DND-41 (cell line): ENCODE measurements at places on chromosomes 1 and 21.

DNA sequence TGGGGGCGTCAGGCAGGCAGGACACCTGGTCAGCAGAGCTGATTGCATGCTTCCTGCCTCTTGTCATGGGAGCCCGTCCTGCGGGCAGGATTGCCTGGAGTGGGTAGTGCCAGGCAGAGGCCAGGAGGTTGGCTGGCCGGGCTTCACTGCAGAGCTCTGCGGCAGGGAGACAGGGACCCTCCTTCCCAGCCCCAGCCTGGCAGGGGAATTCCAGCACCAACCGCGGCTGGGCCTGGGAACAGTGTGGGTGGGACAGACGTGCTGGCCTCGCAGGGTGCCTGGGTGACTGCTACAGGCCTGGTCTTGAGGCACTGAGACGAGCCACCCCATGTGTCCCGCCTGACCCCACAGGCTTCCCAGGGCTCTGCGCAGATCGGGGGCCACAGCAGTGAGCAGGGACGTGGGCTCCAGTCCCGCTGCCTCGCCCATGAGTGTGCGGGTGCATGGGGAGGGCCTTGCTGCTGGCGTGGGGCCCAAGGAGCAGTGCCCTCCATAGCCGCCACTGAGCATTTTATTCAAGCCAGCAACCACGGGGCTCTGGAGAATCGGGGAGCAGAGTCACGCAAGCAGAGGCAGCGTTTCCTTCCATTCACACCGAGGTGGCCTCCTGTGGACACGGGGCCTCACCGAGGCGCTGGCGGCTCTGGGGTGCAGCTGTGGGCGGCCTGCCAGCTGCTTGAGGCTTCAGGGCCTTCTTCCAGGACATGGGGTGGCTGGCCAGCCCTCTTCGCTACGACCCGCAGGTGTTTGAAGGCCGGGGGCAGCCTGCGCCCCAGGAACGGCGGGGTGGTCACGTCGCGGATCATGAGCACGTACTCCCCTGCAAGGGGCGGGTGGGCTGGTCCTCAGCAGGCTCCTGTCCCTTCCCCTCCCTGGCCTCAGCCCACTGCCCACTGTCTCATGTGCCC, 70.3 kb downstream of the MORN1 start:
- H3K27me3 ChIP-seq = no peaks in the 10 kb centered on the region
- DNase-seq = no peak
- no peak overlapping the region for H3K4me3 ChIP-seq

DNA sequence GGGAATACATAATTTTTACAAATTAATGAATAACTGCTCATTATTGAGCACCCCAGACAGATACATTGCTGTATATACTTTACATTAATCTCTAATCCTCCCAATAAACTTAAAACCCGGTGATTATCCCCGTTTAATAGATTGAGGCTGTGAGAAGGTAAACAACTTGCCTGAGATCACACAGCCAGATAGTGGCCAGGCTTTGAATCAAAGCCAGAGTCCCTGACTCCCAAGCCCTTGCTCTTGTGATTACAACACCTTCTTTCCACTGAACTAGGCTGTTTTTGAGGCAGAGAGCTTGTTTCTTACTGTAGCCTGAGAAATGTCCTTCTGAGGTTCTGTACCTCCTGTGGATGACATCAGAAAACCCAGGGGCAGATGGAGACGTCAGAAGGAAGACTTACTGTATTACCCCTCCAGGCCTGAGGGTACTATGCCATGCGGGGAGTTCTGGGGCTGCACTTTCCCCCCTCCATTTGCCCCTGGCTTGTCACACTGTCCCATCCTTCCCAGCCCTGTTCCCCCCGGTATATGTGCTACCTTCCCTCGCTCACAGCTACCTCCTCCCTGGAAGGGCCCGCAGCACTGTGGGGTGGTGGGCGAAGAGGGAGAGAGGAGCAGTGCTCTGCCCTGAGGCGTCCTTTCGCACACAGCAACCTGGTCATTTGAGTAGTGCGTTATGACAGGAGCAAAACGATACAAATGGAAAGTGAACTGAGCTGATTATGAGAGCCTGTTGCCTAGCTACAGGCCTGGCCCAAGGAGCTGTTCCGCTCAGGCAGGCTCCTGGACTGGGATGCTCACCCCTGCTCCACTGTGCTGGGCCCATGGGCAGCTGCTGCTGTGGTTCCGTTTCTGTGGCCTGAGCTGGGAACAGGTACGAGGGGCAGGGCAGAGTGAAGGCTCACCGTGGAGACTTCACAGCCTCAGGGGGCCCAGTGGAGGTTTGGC, 4.6 kb downstream of the KCNC4 start:
- no peak overlapping the region for H3K4me3 ChIP-seq
- no peak for DNase-seq
- H3K4me1 ChIP-seq = peaks cover 55% of the 10 kb centered on the region
- H3K27ac ChIP-seq = no peak overlapping the region
- peaks cover 31% of the 10 kb centered on the region for H3K36me3 ChIP-seq

- no peaks in the 10 kb centered on the region for H3K36me3 ChIP-seq
- H3K27ac ChIP-seq = no peak overlapping the region
- no peak for DNase-seq
- H3K27me3 ChIP-seq = no peaks in the 10 kb centered on the region
- H3K4me3 ChIP-seq = no peak overlapping the region
Observed at GRCh38 chr1:46333300-46334029, 7.1 kb upstream of the NSUN4 start.

DNA sequence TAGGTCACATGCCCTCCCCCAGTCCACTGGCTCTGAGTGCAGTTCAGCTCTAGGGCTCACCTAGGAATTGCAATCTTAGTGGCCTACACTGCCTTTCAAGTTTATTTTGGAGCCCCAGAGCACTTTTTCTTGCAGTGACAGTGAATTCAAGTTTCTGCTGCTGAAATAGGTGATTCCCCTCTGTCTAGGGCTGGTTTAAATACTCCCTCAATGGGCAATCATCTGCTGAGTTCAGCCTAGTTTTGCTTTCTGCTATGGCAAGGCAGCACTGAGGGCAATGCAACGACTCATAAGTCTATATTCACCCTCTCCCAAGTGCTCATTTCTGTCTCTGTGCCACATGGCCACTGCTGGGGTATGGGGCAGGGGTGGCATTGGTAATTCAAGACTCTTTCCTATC, 472.6 kb upstream of the RGS18 start:
- H3K4me1 ChIP-seq = no peaks in the 10 kb centered on the region
- H3K4me3 ChIP-seq = no peak overlapping the region
- no peaks in the 10 kb centered on the region for H3K36me3 ChIP-seq
- no peak for DNase-seq
- H3K27me3 ChIP-seq = no peaks in the 10 kb centered on the region
- no peak overlapping the region for H3K27ac ChIP-seq

DNA sequence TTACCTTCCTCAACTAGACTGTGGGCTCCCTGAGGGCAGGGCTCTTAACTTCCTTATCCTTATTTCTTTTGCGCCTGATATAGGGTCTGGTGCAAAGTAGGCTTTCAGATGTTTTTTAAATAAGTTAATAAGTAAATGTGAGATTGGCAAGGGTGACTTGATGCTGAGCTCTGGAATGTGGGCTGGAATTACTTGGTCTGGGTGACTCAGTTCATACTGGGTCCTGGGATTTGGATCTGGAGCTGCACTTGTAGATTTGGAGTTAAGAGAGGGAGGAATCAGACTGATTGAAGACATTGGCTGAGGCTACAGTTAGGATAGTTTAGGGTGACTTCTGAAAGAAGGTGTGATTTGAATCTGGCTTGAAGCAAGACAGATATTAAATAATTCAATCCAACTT, 190.9 kb downstream of the GIPC2 start:
- H3K4me3 ChIP-seq = no peak overlapping the region
- H3K27ac ChIP-seq = no peak overlapping the region
- no peaks in the 10 kb centered on the region for H3K27me3 ChIP-seq
- H3K36me3 ChIP-seq = no peaks in the 10 kb centered on the region

DNA sequence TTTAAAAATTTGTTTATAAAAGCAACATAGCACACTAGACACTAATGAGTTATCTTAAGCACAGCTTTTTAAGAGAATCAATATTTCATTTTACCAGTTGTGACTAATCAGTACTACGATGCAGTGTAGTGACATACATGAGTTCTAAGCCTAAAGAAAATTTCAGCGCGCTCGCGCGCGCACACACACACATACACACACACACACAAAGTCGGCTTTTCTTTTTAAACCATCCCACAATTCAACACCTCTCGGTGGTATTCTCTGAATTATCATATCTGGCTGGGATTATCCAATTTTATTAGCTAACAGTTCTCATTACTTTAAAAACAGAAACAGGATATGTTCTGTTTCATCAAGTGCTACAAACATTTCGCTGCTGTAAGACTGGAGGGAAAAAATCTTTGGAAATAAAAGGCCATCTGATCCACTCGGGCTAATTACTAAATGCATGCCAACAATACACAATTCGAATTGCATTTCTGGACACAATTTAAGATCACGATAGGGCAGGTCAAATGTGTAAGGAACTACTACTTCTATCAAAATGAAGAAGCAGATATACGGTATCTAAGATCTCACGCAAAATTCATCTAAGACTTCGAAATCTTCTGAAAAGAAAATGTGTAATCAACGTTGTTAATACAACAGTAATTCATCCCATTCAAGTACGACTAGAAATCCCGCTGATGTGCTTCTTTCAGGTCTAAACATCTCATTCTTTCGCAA, 1.2 kb downstream of the TUT4 start:
- peaks cover 5% of the 10 kb centered on the region; the same call in 1 of the 2 replicates for H3K36me3 ChIP-seq
- H3K27me3 ChIP-seq = no peaks in the 10 kb centered on the region
- peaks cover 47% of the 10 kb centered on the region for H3K4me1 ChIP-seq
- peak; percentile 41 for DNase-seq
- peak overlapping the region; percentile 97 for H3K27ac ChIP-seq
